ENCODE measurements at places on chromosomes 7 and 10.

DNA sequence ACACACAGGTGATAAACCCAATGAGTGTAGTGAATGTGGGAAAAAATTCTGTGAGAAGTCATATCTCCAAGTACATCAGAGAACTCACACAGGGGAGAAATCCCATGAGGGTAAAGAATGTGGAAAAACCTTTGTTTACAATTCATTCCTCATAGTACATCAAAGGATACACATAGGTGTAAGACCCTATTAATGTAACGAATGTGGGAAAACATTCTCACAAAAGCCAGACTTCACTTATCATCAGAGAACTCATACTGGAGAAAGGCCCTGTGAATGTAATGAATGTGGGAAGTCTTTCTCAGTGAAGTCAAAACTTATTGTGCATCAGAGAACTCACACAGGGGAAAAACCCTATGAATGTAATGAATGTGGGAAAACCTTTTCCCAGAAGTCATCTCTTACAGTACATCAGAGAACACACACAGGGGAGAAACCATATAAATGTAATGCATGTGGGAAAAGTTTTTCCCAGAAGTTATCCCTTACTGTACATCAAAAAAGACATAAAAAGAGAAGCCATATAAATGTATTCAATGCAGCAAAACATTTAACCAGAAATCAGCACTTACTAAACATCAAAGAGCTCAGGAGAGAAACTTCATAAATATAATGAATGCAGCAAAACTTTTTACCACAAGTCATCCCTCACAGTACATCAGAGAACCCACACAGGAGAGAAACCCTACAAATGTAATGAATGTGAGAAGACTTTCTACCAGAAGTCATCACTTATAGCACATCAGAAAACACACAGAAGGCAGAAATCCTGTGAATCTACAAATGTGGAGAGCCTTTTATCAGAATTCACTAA lies 49.8 kb downstream of the ZNF239 start:
- no peak for DNase-seq

DNA sequence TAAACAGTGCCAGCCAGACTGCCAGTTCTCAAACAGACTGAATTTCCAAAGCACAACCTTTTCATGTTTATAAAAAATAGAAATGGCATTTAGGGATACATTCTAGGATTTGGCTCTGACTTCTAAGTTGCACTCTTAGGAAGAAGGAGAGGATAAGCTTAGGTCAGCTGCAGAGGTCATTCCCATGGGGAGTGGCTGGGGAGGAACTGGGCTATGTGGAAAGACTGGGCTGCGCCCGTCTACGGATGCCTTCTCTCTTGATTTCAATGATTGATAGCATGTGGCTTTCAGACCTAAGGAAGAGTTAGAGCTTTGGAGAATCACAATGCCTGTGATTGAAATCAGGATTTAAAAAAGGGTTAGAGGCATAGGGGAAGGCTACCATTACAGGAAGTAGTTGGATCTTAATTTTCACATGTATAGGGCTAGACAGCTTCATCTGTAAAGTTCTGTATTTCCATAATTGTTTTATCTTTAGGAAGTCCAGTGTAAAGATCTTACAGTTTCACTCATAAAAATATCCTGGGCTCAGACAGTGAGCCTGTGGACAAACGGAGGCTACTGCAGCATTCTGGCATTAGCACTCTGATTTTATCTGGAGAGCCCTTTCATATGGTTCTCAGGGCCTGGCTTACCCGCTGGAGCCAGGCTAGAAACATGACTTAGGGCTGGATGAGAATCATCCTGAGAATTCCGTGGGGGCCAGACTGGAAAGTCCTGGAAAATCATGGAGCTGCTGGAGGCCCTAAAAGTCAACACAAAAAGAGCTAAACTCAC lies 29.5 kb downstream of the NUDT5 start:
- DNase-seq: no peak

DNA sequence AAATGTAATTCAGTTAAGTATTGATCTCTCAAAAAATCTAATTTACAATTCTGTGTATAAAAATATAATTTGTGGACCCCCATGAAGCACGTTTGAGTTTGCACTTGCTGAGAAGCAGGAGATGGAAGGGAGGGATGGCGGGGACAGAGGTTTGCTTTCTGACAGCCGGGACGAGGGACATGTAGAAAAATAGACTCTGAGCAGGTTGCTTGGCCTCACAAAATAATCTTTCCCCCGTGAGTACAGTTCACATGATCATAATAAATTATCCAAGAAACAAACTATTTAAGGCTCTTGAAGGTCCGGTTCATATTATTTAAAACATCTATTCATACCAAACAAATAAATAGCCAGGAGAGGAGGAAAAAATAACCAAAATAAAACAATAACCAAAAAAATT lies 10.0 kb downstream of the SHH start:
- DNase-seq: no peak

GRCh38 chr7:151837285-151838042 lies 39.5 kb downstream of the PRKAG2 start:
- no peak for DNase-seq

DNA sequence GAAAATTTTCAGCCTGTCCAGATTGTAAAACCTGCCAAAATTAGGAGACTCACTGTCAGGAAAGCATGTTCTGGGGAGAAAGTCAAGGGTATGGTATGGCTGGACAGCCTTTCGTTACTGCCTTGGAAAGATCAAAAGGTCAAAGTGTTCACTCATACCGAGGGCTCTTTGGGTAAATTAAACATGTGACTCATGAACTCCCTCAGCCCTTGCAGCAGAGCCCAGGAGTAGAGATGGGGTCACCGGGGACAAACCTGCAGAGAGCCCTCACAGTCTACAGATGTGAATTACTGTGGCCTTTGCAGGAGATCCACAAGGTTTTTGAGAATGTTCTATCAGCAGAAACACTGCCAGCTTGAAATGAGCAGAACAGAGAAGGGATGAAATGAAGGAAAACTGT lies 275.7 kb downstream of the KLF6 start:
- DNase-seq: no peak

- DNase-seq: no peak
Observed at GRCh38 chr7:33145156-33145555, 15.8 kb downstream of the BBS9 start.

DNA sequence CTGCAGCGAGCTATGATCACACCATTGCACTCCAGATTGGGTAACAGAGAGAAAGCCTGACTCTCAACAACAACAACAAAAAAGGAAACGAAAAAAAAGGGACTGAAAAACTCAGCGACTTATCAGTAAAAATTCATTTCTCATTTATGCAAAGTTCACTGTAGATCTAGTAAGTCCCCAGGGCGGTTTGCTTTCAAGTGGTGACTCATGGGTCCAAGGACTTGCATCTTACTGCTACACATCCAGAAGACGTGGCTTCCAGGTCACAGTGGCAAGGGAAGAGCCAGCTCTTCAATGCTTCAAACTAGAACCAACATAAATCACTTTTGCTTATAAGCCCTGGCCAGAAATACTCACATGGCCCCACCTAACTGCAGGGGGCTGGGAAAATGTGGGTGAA lies 178.3 kb upstream of the AUTS2 start:
- no peak for DNase-seq

All from iris pigment epithelial cell (primary cell).